ENCODE measurements at places on chromosomes 4 and X. TPM values are rescaled to one million over a fixed set of nuclear protein-coding genes. Genes with fewer than 3 reads are reported as not detected.

The ZBED1 gene
- 16.0 TPM for total RNA-seq

The NOX1 gene
- 0.08 TPM for total RNA-seq

The UGT8 gene
- total RNA-seq, result 1.1 TPM

DNA sequence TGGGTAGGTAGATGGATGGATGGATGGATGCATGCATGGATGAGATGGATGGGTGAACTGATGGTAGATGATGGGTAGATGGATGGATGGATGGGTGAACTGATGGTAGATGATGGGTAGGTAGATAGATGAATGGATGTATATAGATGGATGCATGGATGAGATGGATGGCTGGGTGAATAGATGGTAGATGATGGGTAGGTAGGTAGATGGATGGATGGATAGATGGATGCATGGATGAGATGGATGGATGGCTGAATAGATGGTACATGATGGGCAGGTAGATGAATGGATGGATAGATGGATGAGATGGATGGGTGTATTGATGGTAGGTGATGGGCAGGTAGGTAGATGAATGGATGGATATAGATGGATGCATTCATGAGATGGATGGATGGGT lies 15.1 kb upstream of the SLC25A6 start:
- no peak for ATAC-seq

DNA sequence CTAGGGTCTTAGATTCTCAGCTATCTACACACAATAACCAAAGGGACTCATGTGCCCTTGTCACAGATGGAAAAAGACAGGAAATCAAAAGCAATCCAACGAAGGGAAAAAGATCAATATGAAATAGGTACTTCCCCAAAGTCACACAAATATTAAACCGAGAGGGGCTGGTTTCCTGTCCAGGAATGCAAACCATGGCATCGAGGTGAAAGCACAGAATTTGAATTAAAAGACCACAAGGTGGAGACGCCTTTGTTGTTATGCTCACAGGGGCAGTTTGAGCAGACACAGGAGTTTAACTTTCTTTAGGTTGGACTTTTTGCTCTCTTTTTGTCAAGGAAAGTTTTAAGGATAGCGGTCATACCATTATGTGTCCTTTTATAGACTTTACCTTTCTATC lies 14.3 kb downstream of the H2BW1 start:
- no peak for ATAC-seq

- no peak for ATAC-seq
Measured at GRCh38 chr4:135552131-135552530, 1350.5 kb upstream of the PABPC4L start.

DNA sequence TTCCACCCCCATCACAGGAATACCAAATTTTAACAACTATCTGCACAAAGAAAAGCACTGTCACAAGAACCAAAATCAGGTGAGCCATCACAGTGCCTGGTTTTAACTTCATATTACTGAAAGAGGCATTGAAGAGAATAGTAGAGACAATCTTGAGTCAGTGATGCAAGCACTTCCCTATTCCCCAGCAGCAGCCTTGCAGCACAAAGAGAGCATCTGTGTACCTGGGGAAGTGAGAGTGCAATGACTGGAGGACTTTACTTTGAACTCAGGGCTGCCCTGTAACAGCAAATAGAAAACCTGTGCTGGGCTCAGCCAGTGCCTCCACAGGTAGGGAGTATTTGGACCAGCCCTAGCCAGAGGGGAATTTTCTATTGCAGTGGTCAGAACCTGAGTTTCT lies 361.8 kb downstream of the TEX13C start:
- no peak for ATAC-seq

DNA sequence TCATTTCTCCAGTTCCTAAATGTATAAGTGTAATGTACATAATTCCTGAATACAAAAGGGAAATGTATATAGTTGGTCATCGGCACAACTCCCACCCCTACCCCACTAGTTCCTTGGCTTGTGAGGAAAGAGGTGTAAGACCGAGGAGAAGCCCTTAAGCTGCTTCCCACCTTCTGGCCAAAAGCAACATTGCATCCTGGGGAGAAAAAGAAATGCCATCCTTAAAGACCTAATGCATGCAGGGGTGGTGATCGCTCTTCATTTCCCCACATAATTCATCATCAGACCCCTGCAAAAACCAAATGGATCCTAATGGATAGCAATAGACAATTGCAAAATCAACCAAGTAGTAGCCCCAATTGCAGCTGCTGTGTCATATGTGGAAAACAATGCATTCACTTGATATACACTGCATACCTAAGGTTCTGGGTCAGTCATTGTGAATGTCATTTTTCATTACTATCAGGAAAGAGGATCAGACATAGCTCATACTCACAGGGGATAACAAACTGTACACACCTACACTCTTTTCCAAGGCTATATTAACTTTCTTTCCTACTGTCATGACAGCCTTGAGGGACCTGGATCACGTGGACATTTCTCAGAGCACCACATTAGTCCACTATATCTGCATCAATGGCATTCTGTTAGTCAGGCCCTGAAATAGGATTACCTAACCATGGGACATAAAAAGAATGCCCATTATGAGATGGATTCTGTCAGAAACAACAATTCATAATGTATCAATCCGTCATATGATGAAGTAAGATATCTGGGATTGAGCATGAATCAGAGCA lies 31.7 kb upstream of the NFXL1 start:
- no peak for ATAC-seq

- ATAC-seq, result no peak
Measured at GRCh38 chr4:8307121-8307520, 37.6 kb downstream of the HTRA3 start.

GRCh38 chrX:136387951-136388502 lies 87.3 kb downstream of the ADGRG4 start:
- no peak for ATAC-seq

DNA sequence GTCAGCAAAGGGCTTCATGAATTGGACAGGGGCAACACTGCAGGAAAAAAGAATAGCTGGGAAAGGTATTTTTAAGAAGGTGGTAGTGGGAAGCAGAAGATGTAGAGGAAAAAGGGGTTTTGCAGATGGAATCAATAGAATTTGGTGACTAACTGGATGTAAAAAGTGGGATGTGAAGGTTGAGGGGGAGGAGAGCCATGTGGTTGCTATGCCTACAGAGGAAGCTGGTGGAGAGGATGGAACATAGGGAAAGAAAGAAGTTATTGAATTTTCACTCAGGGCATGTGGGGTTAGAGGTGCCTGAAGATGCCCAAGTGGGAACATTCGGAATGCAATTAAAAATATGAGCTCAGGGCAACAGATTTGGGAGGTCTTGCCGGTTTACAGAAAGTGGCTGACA lies 33.0 kb downstream of the REELD1 start:
- ATAC-seq, result no peak

DNA sequence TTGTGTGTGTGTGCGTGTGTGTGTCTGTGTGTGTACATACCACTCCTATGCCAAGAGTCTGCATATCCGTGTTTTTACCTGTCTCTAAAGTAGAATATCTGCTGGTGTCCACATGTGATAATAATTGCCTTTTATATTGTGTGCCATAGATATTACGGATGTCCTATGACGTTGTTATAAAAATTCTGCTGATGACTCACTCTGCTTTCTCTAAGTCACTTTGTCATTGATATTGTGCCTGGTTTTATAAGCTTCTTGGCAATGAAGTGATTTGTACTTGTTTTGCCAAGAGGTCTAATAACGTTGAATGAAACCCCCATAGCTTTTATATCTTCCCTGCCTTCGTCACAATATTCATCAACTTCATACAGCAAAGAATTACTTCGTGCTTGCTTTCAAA lies 102.6 kb upstream of the C1GALT1C1 start:
- ATAC-seq, result no peak

DNA sequence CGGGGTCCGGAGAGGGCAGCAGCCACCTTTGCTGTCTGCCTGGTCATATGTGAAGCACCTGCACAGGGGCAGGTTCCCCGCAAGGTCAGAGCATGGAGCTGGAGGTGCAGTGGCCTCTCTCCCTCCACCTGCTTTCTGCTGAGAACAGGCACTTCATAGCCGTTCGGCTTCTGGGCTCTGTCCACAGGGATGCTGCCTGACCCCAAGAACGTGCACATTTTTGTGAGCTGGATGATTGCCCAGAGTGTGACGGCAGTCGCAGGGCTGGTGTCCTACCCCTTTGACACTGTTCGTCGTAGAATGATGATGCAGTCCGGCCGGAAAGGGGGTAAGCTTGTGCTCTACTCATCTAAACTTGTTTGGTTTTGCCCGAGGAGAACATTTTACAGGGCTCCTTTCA lies 2.5 kb downstream of the SLC25A4 start:
- ATAC-seq, result no peak
